ENCODE measurements at places on chromosomes 7 and 10.
A peak's percentile ranks its signal among the peaks of the same experiment; 100 is the strongest.

DNA sequence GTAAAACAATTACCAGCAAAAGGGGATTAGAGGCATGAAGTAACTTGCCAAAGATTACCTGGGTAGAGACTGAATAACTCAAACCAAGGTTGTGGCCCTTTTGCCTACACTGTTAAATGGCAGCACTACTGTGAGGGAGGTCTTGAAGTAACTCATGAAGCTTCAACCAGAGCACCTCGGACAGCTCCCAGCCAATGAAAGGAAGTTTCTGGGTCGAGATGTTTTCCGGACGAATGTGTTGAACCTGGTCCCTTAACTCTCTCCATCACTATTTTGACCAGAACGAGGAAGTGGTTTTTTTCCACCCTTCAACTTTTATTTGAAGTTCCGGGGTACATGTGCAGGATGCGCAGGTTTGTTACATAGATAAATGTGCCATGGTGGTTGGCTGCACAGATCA lies 133.6 kb upstream of the PRKCQ start:
- no peak for DNase-seq

- DNase-seq, result no peak
Measured at GRCh38 chr7:70681469-70682350, 450.2 kb upstream of the GALNT17 start.

GRCh38 chr7:157016352-157017041 lies 6.0 kb upstream of the MNX1 start:
- DNase-seq, result peak; percentile 48

DNA sequence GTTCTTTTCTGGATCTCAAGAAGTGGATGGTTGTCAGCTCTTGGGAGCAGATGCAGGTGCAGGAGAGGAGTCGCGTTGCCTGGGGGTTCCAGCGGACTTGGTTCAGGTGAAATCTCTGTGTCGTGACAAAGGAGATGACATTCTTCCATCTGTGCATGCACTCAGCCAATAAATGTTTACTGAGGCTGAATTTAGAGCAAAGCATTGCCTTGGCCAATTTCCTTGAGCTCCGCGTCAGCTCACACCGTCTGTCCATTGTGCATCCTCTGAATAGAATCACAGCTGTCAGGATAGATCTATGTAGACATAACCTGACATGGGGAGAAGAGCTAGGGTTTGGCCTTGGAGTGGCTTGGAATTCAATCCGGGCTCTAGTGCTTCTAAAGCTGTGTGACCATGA lies 343.7 kb downstream of the GLRX3 start:
- no peak for DNase-seq

DNA sequence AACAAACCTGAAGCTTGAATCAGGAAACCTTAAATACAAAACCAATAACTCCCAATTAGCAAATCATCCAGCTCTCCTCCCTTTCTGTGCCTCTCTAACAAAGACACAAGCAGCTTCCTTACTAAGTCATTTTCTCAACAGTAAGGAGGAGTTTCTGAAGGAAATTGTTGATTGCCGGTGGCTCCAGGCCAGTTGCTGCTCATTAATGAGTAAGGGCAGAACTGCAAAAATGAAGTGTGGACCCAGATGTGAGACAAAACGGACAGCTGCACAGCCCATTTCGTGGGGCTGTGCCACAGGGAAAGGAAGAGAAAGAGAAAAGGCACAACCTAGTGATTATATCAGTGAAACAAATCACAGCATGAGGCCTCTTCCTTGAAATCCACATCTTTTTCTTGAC lies 42.8 kb upstream of the RHOBTB1 start:
- no peak for DNase-seq

All from NCI-H1436 treated with DMSO at 0.1 percent for 48 hours (cell line).